ENCODE measurements at places on chromosomes 2 and 18. TPM values are rescaled to one million over a fixed set of nuclear protein-coding genes. Genes with fewer than 3 reads are reported as not detected.

TMEM169 gene
- not detected for total RNA-seq

DNA sequence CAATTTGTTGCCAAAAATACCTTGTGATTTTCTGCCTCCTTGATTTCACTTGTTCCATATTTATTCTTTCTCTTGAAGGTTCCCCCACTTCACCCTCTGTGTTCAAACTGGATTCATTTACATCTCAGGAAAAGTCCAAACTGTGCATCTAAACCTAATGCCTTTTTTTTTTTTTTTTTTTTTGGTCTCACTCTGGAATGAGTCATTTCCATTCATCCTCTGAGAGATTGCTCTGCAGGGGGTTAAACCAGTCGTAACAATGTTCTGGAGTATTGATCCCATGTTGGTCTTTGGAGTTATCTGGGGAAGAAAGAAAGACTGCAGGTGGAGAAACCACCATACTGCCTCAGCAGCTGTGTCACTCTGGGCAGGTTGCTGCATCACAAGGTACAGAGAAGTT lies 119.7 kb downstream of the TACR1 start:
- no peak for DNase-seq

DNA sequence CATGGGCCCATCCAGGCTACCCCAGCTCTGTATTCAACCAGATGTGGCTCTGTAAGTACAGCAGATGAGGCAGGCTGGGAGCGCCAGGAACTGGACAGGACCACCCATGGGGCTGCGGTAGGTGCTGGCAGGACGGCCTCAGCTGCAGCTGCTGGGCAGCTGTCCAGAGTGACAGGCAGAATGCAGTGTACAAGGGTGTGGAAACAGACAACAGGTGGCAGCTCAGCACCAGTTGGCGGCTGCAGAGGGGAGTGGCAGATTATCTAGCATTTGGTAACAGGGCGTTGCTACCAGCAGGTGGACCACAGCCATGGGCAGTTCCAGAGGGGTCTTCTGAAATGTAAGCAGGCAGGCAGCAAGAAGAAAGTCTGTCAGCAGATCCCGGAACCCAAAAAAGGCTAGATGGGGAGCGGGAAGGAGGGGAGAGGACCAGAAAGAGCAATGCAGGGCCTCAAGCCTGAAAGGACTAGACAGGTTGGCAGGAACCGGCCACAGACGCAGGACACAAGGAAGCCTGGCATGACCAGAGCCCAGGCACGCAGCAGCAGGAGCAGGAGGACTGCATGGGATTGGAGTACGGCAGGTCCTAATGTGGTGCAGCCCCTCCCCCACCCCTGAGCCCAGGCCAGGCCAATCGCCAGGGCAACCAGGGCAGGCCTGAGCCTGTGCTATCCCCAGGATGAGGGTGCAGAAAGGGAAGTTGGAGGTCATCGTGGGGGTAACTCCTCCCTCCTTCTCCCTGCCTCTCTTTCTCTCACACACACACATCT lies 24.7 kb downstream of the PKDCC start:
- DNase-seq, result peak; percentile 98

- no peak for DNase-seq
Measured at GRCh38 chr18:22307528-22307927, 110.2 kb downstream of the CTAGE1 start.

DNA sequence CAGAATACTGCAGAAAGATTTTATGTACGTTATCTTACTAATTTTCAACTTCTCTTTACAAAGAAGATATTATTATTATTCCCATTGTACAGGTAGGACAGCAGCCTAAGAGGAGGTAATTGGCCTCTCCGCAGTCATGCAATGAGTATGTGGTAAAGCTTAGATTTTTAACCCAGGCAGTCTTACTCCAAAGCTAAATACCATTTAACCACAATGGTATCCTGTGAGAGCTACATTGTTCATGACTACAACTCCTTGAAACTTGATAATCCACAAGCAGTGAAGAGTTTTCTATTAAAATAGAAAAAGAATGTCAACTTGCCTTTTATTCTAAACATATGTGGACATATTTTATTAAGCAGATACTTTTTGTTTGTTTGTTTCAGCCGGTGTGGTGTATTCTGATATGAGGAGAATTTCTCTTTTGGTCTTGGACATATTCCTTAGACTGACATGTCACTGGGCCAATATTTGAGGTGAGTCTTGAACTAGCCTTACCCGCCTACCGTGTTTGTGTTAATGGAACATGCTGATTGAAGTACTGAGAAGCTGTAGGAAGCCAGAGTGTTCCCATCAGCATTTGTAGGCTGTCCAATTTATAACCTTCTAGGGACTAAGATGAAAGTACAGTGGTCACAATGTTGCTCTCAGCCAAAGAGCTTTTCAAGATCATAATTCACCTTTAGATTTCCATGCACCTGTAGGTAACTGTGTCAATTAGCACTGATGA lies 293.9 kb upstream of the DCC start:
- DNase-seq, result no peak

- DNase-seq, result no peak
Measured at GRCh38 chr2:96789245-96789617, 26.8 kb upstream of the CNNM3 start.

SP9 gene
- not detected for total RNA-seq

DNA sequence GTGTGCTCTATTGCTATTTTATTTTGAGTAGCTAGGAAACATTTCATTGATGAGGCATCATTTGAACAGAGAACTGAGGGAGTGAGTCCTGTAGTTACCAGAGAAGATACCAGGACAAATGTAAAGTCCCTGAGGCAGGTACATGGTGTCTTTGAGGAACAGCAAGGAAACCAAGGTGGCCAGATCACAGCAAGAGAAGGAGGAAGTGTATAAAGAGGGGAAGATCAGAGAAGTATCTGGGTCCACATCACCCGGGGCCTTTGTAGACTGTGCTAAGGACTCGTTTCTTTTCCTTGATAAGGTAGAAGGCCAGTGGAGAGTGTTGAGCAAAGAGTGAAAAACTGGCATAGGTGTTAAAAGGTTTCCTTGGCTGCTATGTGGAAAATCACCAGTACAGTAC lies 34.8 kb upstream of the PLB1 start:
- no peak for DNase-seq

- DNase-seq, result peak; percentile 23
Measured at GRCh38 chr2:2271469-2271941, 59.6 kb downstream of the MYT1L start.

GRCh38 chr18:22387364-22387763 lies 30.4 kb downstream of the CTAGE1 start:
- DNase-seq, result no peak

GRCh38 chr2:212695426-212695825 lies 156.8 kb upstream of the ERBB4 start:
- no peak for DNase-seq

DNAJB2 gene
- 74.4 TPM for total RNA-seq

MC4R gene
- not detected for total RNA-seq

FSHR gene
- not detected for total RNA-seq

- no peak for DNase-seq
Measured at GRCh38 chr18:58078889-58079573, 35.0 kb downstream of the NEDD4L start.

PSMA8 gene
- total RNA-seq, result not detected

KIAA2012 gene
- total RNA-seq, result not detected

DNA sequence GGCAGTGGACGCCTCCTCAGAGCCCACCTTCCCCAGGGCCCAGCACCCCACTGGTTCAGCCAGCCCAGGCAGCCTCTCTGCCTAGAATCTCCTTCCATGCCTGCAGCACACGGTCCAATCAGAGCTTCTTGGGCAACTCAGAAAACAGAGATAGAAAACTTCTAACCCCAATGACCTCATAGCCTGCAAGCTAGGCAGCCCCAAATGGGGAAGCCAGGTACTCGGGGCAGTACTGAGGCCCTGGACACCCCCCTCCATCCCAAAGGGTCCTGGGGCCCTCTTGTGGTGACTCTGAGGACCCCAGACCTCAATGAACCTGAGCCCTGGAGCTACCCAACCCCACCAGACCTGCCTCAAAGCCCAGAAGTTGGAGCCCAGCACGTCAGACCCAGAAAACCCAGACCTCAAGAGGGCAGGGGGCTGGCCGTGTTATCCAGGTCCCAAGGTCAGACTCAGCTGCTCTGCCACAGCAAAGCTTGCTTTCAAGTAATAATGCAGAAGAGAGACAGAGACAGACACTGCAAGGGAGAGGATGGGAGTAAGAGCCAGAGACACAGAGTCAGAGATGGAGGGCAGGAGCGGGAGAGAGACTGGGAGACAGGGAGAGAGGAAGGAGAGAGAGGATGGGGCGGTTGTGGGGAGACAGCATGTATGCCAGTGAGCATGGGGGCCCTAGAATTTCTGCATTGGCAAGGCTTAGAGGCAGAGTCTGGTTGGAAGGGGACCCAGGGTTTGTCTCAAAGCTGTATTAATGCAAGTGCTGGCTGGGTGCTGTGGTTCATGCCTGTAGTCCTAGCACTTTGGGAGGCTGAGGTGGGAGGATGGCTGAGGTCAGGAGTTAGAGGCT lies 28.2 kb downstream of the SERTAD2 start:
- no peak for DNase-seq

CFAP65 gene
- total RNA-seq, result not detected

- DNase-seq, result no peak
Measured at GRCh38 chr18:49464718-49465598, 4.5 kb upstream of the DYM start.

PTH2R gene
- total RNA-seq, result not detected
